Fibroblast of gingiva (primary cell): ENCODE measurements at places on chromosomes 4 and X.

- no peak for DNase-seq
Measured at GRCh38 chr4:5186271-5187064, 135.2 kb downstream of the STK32B start.

DNA sequence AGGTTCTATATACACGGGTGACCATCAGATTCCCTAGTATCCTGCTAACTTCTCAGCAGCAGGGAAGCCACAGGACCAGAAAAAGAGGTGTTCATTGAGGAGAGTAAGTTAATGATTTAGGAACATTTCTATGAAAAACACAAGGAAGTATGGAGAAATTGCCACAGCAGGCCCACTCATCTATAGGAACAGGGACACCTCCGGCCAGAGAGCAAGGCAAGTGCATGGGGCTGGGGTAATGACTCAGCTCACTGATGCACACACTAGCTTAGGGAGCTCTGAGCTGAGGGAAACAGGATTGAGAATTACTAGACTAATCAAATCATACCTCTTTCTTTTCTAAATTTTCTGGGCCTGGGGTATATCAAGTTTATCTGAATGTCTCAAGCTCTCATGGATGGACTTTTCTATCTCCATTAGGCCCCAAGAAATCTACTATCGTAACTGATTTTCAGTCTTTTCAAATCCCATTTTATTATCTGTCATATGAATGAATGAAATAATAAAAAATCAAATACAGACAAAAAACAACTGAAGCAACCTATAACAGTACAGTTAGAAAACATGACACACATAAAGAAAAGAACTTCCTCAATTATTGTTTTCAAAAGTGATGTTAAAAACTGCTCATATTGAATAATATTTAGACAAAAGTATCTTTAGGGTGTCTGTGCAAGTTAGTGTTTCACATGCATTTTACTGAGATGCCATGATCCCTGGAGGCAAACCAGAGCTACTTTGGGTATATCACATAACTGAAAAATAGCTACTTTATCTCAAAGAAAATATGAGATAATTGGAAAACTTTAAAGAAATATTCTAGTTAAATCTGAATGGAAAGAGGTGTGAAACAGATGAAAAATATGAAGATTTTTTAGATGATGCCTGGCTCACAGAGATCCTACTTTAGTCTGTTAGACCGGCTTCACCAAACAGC is 89.8 kb downstream of the FBXO8 start:
- DNase-seq = no peak

GRCh38 chr4:164221631-164222030 is 532.3 kb upstream of the SMIM31 start:
- DNase-seq = no peak

- peak; percentile 41 for DNase-seq
Measured at GRCh38 chr4:84718699-84719098, 135.8 kb downstream of the CDS1 start.

DNA sequence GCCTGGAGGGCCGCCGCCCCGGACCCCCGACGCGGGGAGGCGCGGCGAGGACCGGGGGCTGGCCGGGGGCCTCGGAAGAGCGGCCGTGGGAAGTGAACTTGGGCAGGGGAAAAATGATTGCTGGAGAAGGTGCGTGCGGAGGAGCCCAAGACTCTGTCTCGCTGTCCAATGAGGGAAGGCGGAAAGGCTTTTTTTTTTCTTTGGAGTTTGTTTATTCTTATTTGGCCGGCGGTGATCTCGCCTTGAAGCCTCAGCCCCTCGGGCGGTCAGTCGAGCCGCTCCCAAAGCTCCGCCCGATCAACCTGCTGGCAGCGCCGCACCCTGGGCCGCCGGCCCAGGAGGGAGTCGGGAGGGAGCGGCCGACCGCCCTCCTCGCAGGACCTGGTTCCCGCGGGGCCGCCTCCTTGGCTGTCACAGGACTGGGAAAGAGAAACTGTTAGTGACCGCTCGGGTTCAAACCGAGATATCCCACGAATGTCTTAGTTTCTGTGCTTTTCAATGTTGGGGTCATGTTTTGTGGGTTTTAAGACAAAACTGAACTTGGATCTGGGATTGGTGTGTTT is 2.5 kb downstream of the CPEB2 start:
- peak; percentile 79 for DNase-seq

DNA sequence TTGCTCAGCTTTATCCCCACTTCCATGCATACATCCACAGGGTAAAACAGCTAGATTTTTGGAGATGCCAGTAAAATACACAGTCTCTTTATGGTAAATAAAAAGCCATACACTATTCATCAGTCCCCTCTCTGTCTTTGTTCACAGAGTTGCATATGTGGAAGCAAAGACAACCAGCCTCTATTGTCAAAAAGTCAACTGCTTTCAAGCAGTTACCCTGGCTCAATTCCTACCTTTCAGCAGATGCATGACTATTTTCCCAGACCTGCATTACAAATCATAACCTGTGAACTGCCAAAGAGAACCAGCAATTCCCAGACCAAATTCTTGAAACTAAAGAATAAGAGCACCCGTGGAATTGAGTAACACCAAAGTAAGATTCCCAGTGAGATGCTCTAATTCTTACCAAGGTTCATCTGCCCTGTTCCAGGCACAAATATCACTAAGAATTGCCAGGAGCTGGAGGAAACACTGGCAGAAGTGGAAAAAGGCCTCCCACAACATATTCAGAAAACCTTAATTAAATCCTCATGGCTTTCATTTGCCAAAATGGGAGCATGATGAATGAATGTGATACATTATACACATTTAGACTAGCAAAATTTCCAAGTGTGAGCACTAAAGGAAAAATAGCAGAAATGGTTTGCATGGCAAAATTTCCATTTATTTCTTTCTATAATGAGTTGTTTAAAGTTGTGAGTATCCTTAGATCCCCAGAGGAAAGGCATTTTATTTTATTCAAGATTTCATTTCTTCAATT is 391.2 kb upstream of the ADGRL3 start:
- no peak for DNase-seq

DNA sequence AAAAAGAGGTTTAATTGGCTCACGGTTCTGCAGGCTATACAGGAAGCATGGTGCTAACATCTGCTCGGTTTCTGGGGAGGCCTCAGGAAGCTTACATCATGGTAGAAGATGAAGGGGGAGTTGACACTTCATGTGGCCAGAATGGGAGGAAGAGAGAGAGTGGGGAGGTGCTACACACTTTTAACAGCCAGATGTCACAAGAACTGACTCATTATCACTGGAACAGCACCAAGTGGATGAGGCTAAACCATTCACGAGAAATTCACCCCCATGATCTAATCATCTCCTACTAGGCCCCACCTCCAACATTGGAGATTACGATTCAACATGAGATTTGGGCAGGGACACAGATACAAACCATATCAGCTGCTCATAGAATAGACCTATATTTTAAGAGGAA is 255.8 kb downstream of the OPHN1 start:
- peak; percentile 2 for DNase-seq

DNA sequence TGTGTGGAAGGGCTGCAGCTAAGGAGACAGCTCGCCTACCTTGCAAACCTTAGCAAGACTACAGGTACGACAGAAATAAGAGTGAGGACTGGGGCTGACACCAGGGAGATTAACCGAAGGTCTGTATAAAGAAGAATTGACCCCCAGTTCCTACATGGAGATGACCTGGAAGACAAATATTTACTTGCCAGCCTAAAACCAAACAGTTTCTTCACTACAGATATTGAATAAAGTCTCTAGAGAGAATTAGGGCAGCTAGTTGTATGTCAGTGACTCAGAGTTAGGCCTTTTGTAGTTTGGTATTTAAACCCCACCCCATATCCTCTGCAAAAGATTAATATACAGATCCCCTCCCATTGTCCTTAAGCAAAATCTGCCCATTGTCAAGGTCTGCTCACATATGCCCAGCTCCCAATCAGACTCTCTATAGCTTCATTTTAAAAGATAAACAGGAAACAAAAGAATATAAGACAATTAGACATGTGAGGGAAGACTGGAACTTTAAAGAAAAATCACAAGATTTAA is 28.1 kb upstream of the FRMPD3 start:
- no peak for DNase-seq

DNA sequence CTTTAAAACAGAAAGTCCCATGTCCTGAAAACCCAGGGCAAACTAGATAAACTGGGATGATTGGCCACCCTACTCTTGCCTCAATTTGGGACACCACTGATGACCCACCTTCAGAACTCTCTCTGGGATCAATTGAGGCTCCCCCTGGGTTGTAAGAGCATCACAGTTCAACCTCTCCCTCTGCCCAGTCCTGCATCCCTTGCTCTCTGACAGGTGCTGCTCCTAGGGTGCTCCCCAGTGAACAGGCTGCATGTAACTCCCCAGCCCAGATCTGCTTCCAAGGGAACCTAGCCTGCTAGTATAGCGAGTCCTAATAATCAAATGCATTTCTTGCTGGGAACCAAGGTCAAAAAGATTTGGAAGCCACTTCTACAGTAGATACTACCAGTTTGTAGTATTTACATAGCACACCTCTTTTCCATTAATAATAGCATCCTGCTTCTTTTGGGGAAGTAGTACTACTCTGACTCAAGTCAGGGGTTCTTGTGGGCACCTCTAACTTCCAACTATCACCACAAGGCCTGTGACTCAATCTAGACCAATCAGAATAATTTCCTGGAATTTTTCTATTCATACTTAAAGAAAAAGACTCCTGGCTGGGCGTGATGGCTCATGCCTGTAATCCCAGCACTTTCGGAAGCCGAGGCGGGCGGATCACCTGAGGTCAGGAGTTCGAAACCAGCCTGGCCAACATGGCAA is 42.1 kb upstream of the SPINK2 start:
- DNase-seq = no peak

DNA sequence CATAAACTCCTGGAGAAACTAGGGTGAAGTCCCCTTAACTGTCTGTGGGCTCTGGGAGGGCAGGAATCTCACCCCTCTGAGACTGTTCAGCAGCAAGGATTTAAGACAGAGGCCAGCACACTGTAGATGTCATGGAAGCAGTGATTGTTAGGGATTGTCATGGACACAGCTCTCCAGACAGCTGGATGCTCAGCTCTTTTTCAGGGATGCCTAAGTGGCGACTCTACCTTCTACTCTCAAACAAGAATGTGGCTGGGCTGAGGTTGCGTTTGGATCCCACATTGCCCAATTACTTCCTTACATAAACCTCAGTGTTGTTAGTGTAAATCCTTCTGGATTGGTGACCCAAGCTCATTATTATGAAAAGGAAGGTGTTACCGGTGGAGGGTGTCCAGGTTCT is 291.9 kb upstream of the VCX3A start:
- DNase-seq = no peak

DNA sequence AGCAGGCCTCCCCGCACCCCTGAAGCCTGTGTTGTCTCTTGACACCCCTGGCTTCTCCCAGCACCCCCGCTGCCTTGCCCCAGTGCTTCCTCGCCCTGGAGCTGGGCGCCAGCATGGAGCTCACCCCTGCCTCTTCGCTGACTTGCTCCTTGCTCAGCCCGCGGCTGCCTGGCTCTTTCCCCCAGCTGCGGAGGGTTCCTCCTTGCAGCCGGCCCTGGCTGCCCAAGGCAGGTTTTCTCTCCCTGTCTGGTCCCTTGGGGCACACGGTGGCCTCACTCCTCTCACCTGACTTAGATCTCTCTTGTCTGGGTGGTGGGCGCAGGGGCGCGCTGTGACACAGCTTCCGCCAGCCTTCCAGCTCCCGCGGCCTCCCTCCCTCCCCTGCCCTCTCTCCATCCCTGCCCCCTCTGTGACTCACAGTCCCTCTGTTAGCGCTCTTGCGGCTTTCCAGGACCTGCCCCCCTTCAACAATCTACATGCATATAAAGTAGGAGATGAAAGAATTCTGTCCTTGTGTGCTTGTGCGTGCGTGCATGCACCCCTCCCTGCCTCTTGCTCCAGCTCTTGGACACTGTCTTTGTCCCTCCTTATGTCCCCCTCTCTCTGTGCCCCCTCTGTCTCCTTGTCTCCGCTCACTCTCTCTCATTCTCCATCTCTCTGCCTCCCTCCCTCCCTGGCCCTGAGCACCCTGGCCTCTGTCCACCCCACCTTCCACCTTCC is 2.2 kb downstream of the PLXNB3 start:
- DNase-seq = peak; percentile 36

DNA sequence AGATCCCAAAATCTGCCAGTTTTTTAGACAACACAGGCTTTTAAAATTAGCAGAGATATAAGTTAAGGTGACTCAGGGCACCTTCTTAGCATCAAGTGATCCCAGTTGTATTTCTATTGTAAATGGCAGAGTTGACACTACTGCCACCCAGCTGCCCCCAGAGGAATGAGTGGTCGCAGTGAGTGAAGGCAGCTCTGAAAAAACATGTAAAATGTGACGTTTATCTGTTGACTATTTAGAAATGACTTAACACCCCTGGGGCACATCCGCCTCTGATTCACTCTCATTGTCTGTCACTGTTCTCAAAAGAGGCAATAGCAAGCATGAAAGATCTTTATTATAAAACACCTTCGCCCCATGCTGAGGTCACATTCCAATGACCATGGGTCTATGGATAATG is 592.4 kb downstream of the ACTRT1 start:
- no peak for DNase-seq

DNA sequence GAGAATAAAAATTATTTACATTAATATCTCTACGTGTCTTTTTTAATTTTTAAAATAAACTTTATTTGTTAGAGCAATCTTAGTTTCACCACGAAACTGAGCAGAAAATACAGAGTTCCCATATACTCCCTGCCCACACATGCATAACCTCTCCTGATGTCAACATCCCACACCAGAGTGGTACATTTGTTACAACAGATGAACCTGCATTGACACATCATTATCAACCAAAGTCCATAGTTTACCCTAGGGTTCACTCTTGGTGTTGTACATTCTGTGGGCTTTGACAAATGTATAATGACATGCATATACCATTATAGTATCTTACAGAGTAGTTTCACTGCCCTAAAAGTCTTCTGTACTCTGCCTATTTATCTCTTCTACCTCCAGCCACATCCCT is 110.6 kb upstream of the OTUD4 start:
- DNase-seq = no peak

DNA sequence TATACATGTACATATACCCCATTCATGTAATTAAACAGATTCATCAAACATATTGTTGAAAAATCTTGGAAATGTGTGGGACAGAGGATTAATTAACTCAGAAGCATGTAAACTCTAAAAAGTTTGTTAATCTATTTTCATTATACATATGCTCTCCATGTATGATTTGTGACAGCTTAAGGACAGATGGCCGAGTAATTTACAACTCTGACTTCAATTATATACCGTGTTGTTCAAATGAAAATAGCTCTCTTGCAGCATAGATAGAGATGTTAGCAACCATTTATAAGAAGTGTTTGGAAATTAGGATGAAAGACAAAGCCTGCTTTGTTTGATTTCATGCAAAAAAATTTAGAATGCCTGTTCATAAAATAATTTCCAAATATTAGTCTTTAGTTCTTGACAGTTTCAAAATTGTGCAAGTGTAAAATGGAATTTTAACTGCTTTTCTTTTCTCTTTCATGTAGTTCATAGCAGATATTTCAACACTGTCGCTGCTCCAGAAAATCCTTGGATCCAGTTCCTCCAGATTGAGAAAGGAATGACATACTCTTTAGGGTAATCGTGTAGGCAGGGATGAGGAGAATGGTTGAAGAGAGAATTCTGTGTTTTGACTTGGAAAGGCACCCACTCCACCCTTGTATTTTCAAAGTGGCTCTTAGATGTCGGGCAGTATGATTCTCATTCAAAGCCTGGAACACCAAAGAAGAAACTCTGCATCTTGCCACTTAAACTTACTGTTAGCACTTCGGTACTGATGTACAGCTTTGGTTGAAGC is 23.1 kb downstream of the AFF2 start:
- no peak for DNase-seq

GRCh38 chrX:48801280-48802088 is at the start of gene HDAC6:
Gene HDAC6, plus strand, starts transcription at chrX:48802067. Its CDS starts 626 bp downstream, at chrX:48802693.
- DNase-seq = peak; percentile 99

GRCh38 chr4:3701736-3702560 is 64.2 kb upstream of the ADRA2C start:
- no peak for DNase-seq

GRCh38 chr4:3823496-3824341 is 57.5 kb downstream of the ADRA2C start:
- DNase-seq = no peak
